ENCODE measurements at places on chromosomes 13 and 19.

DNA sequence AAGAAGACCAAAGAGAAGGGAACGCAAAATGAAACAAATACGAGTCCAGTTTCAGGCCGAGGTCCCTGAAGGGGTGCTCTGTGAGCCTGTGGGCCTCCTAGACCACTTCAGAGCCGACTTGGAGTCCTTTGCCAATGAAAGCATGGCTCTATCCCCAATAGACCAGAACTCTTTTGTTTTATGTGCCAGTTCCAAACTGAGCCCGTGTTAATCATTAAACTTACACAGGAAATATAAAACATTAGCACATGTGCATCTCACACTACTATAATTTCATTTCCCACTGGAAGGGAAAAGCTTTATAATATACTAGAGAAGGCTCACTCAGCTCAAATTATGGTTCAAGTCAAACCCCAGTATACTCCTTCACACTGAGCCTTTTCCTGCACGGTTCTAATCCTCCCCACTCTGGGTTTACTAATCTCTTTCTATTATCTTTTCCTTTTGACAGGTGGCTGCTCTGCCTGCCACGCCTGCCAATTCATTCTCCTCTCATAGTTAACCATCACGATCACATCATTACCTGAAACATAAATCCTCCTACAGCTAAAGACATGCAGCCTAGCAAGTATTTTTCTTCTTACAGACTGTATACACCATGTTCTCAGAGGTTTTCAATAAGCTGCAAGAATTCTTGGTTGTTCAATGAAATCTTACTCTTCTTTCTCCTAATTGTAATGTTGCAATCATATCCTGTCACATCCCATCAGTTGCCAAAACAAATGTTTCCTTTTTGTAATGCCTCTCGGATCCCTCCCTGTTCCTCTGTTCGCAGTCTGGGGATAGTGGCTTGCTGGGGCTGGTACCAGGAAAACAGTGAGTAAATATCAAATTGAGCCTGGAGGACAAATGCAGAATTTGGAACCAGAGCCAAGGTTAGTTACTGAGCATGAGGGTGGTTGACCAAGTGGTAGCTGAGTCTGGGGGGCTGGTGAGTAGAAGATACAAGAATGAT lies 18.8 kb upstream of the WASF3 start:
- peak; percentile 22 for DNase-seq

DNA sequence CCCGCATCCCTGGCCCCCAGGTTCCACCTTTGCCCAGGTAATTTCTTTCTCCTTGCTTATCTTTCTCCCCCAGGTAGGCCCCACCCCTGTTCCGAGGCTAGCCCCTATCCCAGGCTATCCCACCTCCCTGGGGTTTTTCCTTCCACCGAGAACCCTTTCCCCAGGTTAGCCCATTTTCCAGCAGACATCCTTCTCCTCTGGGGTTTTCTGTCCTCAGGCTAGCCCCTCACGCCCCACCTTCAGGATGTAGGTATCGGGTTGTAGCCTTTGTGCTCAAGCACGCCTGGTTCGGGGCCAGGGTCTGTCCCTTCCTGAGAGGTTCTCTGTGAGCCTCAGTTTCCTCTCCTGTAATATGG lies 837 bp downstream of the FSD1 start:
- DNase-seq = no peak

- DNase-seq = no peak
These were observed 5.1 kb downstream of the ZSWIM9 start for GRCh38 chr19:48175578-48175977.

DNA sequence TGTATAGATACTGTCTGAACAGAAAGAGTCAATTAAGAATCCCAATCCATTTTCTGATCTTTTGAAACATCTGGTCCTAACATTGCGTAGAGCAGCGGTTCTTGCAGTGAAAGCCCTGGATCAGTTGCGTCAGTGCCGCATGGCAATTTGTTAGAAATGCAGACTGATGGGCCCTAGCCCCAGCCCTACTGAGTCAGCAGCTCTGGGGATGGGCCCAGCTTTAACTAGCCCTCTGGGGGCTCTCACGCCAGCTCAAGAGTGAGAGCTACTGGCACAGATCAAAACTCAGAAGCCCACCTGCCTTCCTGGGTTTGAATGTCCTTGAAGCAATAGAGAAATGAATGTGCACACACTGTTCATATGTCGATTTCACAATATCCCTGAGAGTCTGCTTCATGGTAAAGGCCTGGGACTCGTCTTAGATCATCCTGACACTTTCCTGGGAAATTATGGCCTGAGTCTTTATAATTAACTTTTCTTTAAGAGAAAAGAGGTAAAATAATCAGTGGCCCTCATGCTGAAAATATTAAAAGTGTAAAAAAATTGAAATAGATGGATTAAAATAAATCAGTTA lies 206.8 kb upstream of the TMTC4 start:
- DNase-seq = no peak

DNA sequence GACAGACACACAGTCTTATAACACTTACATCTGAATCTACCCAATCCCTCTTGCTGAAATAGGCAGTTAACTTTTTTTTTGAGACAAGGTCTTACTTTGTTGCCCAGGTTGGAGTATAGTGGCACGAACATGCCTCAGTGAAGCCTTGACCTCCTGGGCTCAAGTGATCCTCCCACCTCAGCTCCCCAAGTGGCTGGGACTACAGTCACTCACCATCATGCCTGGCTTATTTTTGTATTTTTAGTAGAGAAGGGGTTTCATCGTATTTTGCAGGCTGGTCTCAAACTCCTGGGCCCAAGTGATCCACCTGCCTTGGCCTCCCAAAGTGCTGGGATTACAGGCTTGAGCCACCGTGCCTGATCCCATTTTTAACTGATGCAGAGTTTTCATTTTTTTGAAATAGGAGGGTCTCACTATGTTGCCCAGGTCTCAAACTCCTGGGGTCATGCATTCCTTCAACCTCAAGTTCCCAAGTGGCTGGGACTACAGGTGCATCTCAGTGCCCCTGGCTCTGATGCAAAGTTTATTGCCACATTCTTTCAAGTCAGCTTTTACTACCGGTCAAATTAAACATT lies 7.6 kb downstream of the ELF1 start:
- DNase-seq = no peak

DNA sequence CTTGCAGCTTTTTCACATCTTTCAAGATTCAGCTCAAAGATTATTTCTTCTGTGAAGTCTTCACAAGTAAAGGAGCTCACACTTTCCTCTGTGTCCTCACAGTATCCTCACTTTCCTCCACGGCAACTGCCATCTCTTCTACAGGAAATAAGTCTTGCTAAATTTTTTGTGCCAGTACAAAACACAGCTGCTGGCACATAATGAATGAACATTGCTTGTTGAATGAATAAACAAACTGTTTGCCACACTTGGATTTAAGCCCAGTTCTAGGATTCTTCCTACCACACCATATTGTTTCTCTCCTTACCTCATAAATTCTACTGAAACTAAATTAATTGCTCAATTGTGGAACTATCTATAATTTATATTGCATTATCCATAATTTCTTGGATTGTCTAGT lies 59.5 kb downstream of the RAP2A start:
- no peak for DNase-seq

GRCh38 chr19:7331446-7331845 lies 17.3 kb upstream of the ARHGEF18 start:
- DNase-seq = no peak
